Activated T-cell treated with anti-CD3 and anti-CD28 coated beads, Interleukin-2, amount 50 U/mL, for 4 hours (primary cell): ENCODE measurements at places on chromosomes 12 and 14.

- DNase-seq = peak; percentile 16
Observed at GRCh38 chr12:67651132-67651695, 2.7 kb downstream of the DYRK2 start.

DNA sequence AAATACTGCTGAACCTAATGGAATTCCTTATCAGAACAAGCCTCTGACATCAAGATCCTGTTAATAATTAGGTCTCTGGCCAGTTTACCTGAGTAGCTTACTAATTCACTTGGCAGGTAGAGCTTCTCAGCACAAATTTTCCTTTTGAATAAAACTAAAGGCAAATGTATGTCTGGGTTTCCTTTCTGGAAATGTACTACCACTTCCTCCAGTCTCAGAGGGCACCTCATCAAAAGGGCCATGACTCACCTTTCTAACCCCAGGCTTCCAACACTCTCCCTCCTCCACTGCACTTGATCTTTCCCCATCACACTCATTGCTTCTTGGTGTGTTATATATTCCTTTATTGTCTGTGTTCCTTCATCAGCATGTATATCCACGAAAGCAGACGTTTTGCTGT, 90.5 kb downstream of the SLC2A13 start:
- DNase-seq = no peak

DNA sequence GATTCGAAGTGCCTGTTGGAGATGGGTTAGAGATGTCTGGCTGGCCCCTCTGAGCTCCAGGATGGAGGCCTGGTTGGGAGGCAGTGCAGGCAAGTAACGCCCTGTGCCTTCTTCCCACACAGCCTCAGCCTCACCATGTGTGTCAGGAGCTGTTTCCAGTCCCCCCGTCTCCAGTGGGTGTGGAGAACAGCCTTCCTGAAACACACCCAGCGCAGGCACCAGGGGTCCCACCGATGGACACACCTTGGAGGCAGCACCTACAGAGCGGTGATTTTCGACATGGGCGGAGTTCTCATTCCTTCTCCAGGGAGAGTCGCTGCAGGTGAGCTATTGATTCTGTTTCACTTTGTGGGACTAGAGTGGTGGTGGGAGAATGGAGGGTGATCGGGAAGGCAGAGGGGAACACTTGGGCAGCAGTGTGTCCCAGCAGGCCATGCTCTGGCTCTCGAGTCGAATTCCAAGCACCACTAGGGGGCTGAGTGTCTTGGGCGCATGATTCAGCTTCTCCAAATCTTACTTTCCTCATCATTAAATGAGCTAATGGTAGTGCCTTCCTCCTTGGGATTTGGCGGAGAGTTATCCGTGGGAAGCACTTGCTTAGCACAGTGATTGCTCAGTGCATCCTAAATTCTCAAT, 6.8 kb downstream of the ACAD10 start:
- DNase-seq = no peak

GRCh38 chr12:51270067-51270950, at the start of gene SMAGP:
Gene SMAGP (minus strand): TSS chr12:51270415. CDS start chr12:51269278, 1,137 bp downstream.
- DNase-seq = peak; percentile 32

- no peak for DNase-seq
Observed at GRCh38 chr14:88079624-88080023, 74.7 kb downstream of the GPR65 start.
